Activated naive CD4-positive, alpha-beta T cell treated with anti-CD3 and anti-CD28 coated beads, Interleukin-2, amount 50 U/mL, for 16 hours (primary cell): ENCODE measurements at places on chromosomes 5 and 9.

- DNase-seq, result no peak
Measured at GRCh38 chr5:54518818-54519508, 1.4 kb downstream of the SNX18 start.

DNA sequence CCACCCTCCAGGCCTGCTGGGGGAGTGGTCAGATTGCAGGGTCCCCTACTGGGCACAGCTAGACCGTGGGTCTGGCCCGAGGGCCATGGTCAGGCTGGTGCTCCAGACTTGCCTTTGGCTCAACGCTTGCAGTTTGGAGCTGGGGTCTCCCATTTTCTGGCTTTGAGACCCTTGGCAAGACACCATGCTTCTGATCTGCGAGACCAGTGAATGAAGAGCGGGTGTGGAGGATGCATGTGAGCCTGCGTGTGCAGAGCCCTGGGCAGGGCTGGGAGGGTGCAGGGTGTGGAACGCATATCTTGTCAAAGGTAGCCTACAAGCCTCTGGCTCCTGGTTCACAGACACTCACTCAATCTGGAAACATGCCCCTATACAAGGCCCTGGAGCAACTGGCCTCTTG, 6.1 kb upstream of the MRNIP start:
- DNase-seq, result no peak

DNA sequence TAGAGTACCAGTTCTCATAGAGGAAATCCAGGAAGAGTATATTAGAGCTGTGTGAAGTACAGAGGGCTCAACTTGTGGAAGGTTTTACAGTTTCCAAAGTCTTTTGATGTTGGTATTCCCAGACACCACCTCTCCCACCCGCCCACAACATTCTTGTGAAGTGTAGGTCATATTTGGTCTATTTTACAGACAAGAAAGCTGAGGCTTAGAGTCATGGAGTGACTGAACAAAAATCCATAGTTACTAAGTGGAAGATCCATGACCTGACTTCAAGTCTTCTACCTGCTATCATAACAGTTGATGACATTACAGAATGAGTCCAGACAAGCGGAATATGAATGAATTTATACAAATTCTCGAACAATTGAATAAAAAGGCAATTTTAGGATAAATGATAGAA, 187.1 kb upstream of the RPS23 start:
- DNase-seq, result no peak

DNA sequence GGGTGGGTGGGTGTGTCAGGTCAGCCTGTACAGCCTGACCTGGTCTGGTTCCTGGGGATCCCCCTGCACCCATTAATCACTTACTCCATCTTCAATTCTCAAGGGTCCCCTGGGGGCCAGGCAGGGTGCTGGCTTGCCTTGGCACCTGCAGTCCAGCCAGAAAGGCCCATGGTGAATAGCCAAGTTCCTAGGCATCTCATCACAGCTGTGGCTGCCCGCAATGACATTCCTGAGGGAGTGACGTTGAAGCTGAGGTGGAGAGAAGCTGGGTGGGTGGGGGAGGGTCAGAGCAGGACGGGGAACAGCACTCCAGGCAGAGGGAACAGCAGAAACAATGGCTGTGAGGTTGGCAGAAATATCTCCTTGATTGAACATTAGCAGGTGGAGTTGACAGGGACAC, 10.6 kb downstream of the HMCN2 start:
- no peak for DNase-seq

DNA sequence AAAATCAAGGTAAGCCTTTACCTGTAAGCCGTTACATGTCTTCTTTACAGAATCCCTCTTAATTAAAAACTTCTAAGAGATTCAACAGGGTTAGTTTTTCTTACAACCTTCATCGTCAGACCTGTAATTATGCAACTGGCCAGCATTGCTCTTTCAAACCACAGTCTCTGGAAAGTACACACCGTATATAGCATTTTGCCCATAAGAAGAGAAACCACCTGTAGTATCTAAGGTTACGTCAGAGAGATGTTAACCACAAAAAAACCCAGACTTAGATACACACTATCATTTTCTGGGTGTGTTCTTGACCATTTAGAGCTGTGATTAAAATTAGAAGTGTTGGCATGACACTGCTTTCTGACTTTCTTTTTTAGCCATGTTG, 140.0 kb downstream of the MUSK start:
- no peak for DNase-seq
